ENCODE measurements at places on chromosomes 2 and 18. TPM values are rescaled to one million over a fixed set of nuclear protein-coding genes. Genes with fewer than 3 reads are reported as not detected.

DNA sequence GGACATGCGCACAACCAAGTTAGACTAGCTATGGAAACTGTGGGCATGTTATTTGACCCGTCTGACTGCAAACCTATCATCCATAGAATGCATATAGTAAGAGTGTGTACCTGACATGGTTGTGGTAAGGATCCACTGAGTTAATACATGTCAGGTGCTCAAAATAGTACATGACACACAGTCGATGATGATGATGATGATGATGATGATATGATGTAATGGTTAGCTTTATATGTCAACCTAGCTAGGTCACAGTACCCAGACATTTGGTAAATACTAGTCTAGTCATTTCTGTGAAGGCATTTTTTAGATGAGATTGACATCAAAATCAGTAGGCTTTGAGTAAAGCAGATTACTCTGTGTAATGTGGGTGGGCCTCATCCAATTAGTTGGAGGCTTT is 204.1 kb downstream of the AFF3 start:
- no peak for DNase-seq

GRCh38 chr2:54103454-54104314 is 11.7 kb upstream of the ACYP2 start:
- DNase-seq = no peak

DNA sequence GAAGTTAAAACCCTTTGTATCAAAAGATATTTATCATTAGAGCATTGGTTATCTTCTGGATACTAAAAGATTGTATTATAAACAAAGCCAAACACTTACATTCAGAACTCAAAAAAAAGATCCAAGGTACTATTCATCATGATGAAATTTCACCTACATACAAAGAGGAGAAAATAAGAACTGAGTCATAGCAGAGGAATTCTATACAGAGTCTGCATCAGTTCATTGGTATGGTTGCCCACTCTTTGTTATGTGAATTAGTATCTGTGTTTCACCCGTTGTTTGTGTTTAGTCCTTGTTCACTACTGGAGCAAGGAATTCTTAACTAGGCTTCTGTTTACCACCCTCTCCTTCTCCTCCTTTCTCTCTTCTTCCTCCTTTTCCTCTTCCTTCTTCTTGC is 157.9 kb downstream of the LNPK start:
- no peak for DNase-seq

- no peak for DNase-seq
Measured at GRCh38 chr2:36469106-36469477, 113.5 kb downstream of the CRIM1 start.

DNA sequence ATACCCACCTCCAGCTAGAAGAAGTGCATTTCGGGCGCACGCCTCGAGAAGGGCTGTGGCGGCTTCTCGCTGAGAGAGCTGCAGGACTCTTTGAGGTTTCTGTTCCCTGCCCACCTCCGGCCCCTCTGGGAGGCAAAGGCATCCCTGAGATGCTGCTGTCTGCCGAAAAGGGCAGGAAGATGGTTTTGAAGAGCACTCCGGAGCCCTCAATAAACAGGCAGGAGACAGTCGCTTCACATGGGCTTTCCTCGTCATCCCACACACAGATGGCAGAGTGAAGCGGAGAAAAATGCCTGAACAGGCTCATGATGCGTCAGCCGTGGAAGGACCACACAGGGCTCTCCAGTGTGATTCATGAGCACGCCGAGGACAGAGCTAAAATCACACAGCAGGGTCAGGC is 25.4 kb upstream of the GLI2 start:
- no peak for DNase-seq

DNA sequence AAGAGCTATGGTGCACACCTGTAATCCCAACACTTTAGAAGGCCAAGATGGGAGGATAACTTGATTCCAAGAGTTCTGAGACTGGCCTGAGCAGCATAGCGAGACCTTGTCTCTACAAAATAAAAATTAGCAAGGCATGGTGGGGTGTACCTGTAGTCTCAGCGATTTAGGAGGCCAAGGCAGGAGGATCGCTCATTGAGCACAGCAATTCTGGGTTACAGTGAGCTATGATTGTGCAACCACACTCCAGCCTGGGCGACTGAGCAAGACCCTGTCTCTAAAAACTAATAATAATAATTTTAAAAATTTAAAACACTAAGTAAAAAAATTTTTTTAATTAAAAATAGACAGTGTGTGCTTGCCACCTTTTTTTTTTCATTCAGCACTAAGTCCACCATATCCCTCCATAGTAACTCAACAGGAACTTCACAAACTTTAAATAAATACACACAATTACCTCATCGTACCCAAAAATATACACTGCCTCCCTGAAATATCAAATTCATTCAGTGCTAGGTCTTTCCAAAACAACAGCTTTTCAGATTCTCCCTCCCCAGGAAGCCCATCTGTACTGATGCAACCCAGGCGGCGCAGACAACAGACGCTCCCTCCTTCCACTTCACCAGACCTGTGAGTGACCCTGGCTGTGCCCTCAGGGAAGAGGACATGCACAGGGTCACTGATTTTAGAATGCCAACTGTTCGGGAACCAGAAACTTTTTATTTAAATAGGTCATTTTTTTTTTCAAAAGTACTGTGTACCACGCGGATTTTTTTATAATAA is 29.6 kb downstream of the FAM168B start:
- no peak for DNase-seq

- no peak for DNase-seq
Measured at GRCh38 chr2:104344985-104345384, 508.9 kb upstream of the POU3F3 start.

- no peak for DNase-seq
Measured at GRCh38 chr2:171515672-171516298, 6.5 kb upstream of the CYBRD1 start.

GRCh38 chr2:184178229-184178628 is 420.1 kb upstream of the ZNF804A start:
- no peak for DNase-seq

DNA sequence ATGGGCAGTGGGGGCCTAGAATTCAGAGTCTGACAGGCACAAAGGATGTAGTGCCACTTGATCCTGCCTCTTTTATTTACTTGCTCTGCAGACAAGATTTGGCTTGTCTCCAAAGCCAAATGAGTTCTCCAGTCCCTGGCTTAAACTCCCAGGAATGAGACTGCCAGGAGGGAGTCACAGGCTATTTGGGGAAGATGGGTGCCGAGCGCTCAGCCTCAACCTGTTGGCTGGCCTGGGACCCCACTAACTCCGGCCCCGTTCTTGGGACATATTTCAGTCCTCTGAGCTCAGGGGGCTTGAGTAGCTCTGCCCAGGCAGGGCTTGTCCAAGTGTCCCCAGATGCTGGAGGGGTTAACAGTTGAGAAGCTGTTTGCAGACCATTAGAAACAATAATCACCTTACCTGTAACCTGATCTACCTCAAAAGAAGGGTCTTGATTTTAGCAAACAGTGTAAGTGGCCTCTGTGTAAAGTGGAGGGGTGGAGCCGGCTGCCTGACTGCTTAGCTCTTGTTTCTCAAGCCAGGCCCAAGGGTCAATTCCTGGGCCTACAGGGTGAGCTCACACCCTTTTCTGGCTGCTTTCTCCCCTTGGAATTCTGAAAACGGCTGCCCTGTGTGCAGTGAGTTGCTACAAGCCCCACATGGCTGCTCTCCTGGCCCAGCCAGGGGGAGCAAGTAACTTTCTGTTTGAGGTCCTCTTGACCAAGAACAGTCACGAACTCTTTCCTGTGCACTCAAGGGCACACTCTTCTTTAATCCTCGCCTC is 27.1 kb upstream of the FZD5 start:
- peak; percentile 47 for DNase-seq

- DNase-seq = no peak
Measured at GRCh38 chr2:76639171-76639680, 883.0 kb downstream of the LRRTM4 start.

GRCh38 chr18:2997846-2998564 is 14.9 kb downstream of the LPIN2 start:
- DNase-seq = no peak

GRCh38 chr2:47751856-47752414 is 31.0 kb upstream of the MSH6 start:
- no peak for DNase-seq

GRCh38 chr2:23537991-23538390 is 153.0 kb downstream of the KLHL29 start:
- DNase-seq = no peak

- no peak for DNase-seq
Measured at GRCh38 chr18:49584394-49584793, 22.5 kb downstream of the LIPG start.

GRCh38 chr2:10971888-10972260 is 60.1 kb downstream of the KCNF1 start:
- DNase-seq = no peak

GRCh38 chr2:22326250-22326649 is 1058.7 kb upstream of the KLHL29 start:
- DNase-seq = no peak

GRCh38 chr2:240441993-240442411 is 6.5 kb downstream of the GPC1 start:
- no peak for DNase-seq

GRCh38 chr18:79526468-79527460 is 131.0 kb downstream of the NFATC1 start:
- DNase-seq = no peak

- DNase-seq = peak; percentile 45
Measured at GRCh38 chr2:110977403-110977802, 143.3 kb upstream of the BCL2L11 start.

DNA sequence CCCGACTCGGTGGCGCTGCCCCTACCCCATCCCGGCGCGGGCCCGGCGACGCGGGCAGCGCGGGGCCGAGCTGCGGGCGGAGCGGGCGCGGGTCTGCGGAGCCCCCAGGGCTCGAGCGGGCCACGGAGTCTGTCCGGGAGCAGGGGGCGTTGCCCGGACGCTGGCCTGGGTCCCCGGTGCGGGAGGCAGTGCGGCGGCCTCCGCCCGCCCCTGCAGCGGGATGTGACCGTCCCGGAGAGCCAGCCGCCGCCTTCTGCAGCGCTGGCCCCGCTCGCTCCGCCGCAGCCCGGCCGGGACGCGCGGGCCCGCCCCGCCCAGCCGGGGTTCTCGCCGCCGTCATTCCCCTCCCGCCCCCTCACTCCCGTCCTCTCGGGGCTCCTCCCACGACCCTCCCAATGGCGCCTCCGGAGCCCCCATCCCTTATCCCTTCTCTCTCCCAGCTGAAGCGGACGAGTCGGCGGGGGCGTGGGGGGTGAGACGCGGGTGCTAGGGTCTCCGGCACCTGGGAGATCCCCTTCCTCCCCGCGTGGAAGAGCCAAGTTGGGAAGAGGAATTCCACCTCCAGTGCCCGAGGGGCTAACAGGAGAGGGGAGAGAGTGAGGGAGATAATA is at the start of gene FNDC4:
FNDC4 (minus strand) TSS at position 257 of the 611 bp plus-strand sequence. CDS start 521 bp downstream, outside the sequence.
- DNase-seq = peak; percentile 54

DNA sequence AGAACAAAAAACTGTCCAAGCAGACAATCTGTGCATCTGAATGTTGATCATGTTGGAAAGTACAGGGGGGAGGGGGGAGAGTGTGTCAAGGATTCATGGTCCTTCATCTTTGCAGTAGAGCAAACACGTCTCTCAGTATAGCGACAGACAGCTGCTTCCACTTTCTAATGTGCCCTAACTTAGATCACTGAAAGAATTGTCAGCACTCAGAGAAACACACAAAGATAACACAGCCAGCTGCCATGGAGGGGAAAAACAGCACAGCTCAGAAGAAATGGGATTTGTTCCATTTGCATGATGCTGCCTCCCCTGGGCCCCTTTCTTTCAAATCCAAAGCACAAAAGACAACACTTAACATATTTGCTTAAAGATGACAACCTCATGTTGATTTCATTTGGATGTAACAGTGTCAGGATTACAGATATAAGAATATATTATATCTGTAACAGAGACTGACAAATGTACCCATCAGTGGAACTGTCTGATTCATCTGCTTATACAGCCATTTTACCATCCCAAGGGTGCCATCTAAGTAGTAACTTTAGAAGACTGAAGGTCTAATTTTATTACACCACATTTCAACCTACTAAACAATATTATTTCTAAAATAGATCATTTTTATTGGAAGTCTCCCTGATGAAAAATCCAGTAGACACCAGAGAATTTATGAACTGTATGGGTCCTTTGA is 17.7 kb downstream of the FIGN start:
- DNase-seq = peak; percentile 61

- DNase-seq = no peak
Measured at GRCh38 chr2:79447463-79447862, 65.4 kb upstream of the CTNNA2 start.

DNA sequence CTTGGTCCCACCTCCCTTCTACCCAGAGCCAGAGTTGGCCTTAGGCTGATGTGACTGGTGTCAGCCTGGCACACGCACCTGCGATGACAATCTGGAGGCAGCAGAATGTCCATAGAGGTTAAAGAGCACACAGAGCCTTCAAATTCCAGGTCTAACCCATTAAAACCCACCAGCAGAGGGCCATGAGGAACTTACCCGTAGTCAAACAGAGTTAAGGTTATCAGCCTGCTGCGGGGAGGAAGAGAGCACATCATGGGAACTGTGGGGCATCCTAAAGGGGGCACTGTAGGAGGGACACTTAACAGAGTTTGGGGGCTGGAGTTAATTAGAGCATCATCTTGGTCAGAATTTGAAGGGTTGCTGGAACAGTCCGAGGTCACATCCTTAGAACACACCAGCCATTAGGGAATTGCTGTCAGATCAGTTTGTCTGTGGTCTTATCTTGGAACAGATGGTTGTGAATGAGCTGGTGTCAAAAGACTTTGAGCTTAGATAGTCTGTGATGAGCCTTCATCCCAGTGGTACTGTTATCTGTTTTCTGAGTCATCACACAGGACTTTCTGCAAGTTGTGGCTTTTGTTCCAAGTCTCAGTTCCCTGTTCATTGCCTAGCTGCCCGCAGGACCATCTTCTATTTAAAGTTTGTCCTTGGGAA is 248.6 kb downstream of the LOXHD1 start:
- no peak for DNase-seq

GRCh38 chr2:152486737-152487400 is 151.9 kb downstream of the FMNL2 start:
- DNase-seq = no peak

DNA sequence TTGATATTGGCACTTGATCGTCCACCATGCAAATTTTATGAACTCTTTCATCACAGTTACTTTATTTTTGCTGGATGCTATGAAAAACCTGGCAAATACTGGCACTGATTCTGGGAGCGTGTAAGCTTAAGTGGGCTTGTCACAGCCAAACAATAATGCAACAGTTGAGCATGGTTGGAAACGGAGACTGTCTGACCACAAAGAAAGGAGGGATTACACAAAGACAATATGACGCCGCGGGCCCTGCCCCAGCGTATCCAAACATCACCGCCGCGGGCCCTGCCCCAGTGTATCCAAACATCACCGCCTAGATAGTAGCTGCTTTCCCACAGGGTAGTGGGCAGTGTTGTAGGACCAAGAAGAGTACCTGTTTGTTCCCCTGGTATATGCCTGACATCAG is 135.9 kb downstream of the PRPF40A start:
- DNase-seq = peak; percentile 52

The LBX2 gene
- not detected for total RNA-seq

The OTOF gene
- total RNA-seq = 12.4 TPM

The ABCB11 gene
- total RNA-seq = not detected

The SCN1A gene
- total RNA-seq = 0.10 TPM

The TUBA4B gene
- total RNA-seq = not detected

The KIF1A gene
- 8.9 TPM for total RNA-seq

The REEP1 gene
- 29.3 TPM for total RNA-seq

The FAP gene
- total RNA-seq = 50.0 TPM

The TAF1B gene
- 38.1 TPM for total RNA-seq

The PJVK gene
- total RNA-seq = 2.8 TPM

The TRIM43 gene
- total RNA-seq = not detected

The MPP4 gene
- 0.51 TPM for total RNA-seq

The ITGB6 gene
- total RNA-seq = 61.3 TPM

The SCN3A gene
- total RNA-seq = 2.8 TPM

The CDK15 gene
- 0.62 TPM for total RNA-seq

The APCDD1 gene
- total RNA-seq = 31.2 TPM

All from tongue (tissue), 3 donors.